ENCODE measurements at places on chromosomes 7 and 10. TPM values are rescaled to one million over a fixed set of nuclear protein-coding genes. Genes with fewer than 3 reads are reported as not detected.

Gene CYP2W1
- total RNA-seq = 1.2 TPM

Gene DNA2
- 6.7 TPM for total RNA-seq

Gene AKR1C2
- total RNA-seq = 18.8 TPM

Gene TAS2R41
- total RNA-seq = not detected

Gene COBL
- total RNA-seq = 75.7 TPM

Gene MACROH2A2
- total RNA-seq = 10.4 TPM

Gene UNCX
- total RNA-seq = not detected

Gene EMX2
- total RNA-seq = 0.31 TPM

Gene FAM25G
- total RNA-seq = 2.9 TPM

DNA sequence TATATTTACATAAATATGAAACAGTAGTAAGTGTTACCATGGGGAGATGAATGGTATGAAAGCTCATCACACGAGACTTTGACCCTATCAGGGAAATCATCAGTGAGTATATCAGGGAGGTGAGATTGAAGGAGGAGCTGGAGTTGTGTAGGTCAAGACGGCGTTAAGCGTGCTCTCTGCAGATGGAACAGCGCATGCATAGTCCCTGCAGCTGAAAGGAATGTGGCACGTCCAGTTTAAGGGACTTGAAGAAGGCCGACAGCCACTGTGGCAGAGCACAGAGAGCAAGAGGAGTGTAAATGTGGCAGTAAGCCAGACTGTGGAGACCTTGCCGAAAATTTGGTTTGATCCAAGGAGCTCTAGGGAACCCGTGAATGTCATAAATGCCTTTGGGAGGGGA is 38.9 kb downstream of the POU6F2 start:
- peak; percentile 25 for DNase-seq

DNA sequence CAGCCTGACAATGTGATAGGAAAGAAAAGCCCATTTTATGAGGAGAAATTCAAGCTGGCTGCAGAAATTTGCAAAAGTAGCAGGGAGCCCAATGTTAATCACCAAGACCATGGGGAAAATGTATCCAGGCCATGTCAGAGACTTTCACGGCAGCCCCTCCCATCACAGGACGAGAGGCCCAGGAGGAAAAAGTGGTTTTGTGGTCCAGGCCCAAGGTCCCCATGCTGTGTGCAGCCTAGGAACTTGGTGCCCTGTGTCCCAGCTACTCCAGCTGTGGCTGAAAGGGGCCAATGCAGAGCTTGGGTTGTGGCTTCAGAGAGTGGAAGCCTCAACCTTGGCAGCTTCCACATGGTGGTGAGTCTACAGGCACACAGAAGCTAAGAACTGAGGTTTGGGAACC is 12.7 kb downstream of the COA1 start:
- DNase-seq = no peak

- no peak for DNase-seq
These were observed 55.8 kb upstream of the RNF148 start for GRCh38 chr7:122758501-122758900.

DNA sequence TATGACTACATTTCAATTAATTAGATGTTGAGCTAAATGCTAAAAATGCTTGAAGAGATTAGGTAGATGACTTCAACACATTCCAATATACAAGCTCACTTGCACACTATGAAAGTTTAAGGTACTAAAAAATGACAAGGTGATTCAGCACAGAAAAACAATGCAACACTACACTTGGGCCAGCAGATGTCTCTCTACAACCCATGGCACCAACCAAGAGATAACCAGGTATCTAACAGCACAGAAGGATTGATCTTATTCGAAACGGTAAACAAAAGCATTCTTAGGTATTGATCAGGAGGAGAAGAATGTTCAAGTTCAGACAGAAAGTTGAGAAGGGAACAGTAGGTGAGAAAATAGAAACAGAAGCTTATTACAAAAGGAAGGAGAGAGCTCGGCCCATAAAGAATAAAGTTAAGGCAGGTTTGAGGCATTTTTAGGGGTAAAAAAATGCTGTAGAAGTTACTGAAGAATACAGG is 248.2 kb upstream of the KLF14 start:
- DNase-seq = no peak

- DNase-seq = no peak
These were observed 266.0 kb downstream of the MAD1L1 start for GRCh38 chr7:1966631-1967200.

DNA sequence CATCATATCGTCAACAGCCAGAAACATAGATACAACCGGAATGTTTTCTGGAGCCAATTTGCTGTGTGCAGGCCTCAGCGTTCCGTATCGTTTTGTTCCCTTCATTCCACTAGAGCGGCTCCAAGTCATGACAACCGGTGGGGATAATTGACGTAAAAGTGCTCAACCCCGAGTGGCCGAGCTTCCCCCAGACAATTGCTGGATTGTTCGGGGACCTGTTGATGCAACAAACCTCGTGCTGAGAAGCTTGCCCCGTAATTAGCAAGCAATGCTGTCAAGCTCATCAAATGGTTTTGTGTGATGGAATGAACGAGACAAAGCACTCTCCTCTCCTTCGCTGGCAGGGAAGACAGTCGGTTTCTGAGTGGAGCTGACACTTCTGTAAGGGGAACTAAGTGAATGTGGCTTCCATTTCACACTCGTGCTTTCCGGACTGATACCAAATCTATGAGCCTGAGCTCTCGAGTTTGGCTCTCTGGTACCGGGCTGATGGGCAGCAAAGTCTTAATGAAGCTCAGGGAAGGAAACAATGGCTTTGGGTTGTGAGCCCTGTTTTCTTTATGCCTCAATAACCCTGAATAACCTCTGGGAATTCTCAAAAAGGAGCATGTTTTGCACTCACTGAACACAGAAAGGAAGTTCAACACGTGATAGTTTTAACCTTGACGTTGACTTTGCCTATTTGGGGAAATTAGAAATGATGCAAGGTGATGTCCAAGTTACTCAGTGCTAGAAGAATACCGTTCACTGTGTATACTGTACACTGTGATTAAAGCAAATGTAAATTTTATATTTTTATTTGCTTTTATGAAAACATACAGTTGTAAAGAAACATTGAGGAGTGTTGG is 220.5 kb downstream of the BAMBI start:
- no peak for DNase-seq

All from left colon (tissue), 2 donors.